ENCODE measurements at places on chromosomes 4 and X.

DNA sequence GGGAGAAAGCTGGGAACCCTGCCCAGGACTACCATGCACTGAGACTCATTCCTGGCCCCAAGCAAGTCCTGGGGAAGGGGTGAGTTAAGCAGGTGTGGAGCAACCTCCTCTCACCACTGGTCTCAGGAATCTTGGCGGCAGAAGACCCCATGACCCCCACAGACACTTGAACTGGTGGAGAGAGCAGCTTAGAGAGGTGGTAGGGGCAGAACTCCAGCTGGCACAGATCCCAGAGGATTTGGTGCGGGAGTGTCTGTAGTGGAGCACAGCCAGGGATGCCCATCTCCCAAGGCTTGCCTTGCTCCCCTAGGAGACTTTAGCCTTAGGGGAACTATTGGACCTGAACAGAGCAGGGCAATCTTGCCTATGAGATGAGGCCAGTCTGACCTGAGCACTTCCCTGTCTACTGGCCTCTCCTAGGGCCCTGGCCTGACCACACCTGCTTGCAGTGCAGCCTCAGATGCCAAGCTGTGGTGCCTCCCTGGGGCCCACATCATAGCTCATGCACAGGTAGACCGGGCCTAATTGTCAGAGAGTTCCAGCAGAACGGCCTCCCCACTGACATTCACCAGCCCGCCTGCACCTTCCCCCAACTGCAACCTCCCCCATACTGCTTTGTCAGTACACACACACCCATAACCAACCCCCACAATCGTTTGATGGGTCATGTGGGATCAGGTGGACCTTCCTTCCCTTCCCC, 78.0 kb downstream of the NAA11 start:
- no peak for DNase-seq

GRCh38 chr4:172787111-172787510, 381.5 kb upstream of the GALNT7 start:
- no peak for DNase-seq

- no peak for DNase-seq
These were observed 166.7 kb upstream of the RPS6KA3 start for GRCh38 chrX:20433388-20433775.

DNA sequence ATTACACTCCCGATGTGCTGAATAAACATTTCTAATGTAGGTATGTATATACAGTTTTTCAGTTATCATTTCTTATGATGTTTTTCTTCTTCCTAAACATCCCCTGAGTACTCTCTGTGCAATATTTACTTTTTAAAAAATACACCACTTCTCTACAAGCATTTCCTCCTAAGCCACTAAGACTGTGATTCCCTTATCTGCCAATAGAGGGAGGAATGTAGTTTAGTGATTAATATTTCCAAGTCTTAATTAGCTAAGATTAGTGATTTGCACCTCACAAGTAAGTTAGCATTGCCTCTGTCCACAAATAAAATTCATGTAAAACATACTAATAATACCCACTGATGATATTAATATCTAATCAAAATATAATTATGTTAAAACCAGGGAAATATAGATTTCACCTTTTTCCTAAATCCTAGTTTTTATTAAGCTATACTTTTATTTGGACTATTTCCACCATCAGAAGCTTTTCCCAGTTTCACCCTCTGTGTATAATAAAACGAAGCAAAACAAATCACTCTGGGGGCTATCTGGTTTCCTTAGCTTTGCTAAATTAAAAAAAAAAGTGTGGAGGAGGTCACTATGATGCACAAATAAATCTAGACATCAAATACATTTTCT, 909.1 kb downstream of the FAT4 start:
- DNase-seq, result no peak

DNA sequence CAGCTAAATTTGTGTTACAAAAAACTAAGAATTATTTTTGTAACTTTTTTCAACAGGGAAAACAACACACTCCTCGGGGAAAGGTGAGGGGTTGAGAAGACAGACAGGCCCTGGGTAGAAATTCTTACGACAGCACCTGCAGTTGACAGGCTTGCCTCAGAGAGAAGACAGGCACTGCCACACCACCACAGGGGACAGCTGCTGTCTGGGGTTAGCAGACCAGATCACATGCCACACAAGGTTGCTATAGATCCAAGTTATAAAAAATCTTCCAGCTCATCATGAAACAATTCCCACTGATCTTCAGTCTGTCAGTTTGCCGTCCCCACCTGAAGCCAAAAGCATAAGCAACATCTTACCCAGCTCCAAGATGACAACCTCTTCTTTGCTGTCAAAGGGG, 143.2 kb upstream of the ZCCHC13 start:
- DNase-seq, result no peak

DNA sequence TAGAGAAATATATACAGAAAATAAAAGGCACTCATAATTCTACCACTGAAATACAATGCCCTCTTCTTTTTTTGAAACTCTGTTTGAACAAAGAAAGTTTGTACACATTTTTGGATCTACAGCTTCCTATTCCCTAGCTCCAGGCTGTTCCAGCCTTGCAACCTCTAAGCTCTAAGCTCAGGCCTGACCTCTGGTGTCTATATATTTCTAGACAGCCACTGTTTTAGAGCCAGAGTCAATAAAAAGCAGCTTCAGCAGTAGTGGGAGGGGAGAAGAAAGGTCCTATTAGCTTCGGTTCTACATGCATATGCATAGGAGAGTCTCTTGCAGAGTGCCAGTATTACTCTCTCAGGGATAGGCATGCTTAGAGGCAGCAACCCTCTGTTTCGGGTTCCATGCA, 39.7 kb downstream of the CLDN2 start:
- DNase-seq, result no peak

- DNase-seq, result no peak
These were observed 123.0 kb upstream of the AP1S2 start for GRCh38 chrX:15977644-15978043.

DNA sequence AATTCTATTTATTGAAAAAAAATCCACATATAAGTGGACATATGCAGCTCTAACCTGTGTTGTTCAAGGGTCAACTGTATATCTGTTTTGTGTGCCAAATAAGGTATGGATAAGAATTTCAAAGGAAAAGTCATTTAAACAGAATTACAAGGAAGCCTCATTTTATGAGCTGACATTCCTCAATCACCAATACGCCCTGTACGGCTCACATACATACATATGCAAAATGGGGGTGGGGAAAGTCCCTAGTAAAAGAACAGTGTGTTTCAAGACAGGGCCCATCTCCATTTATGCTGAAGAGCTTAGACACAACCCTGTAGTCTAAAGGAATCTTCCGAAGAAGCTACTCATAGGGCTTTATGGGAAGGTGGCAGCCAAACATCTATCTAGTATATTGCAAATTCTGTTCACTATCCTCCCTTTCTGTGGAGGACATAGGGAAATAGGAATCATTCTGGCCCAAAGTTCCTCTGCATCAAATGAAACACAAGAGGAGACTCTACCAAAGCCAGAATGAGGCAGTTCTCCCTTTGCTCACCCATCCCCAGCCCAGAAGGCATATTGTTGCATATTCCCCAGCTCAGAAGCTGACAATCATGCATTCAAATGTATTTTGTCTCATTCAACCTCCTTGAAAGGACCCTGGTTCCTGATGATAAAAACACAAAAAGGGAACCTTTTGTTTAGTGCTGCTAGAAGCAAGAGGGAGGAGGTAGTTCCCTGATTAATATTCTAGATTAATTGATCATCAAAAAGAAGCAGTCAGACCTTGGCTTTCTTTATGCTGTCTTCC, 13.7 kb upstream of the ZBTB33 start:
- no peak for DNase-seq

DNA sequence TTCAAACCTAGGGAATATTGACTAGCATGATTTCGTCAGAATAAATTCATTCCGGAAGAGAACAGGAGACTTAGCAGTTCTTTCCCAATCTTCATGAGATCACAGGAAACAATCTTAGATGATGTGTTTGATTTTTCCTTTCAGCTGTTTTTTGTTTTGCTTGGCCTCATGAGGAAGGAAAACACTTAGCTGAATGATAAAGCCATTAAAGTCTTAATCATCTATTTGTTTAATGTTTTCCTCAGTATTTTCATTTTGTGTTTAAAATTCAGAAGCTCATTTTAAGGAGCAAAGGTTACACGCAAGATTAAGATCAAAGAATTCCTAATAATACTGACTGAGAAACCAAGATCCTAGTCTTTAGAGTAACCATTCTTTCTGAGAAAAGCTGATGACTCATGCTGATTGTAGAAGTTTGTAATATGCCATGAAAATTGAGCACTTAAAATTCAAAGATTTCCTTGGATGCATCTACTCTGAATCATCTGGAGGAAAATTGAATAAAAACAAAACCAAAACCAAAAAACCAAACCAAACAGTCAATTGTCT, 15.4 kb upstream of the TBC1D19 start:
- DNase-seq, result no peak

GRCh38 chr4:33722254-33722653, 2522.1 kb downstream of the ARAP2 start:
- no peak for DNase-seq

GRCh38 chrX:7100022-7100421, 47.5 kb upstream of the STS start:
- no peak for DNase-seq

DNA sequence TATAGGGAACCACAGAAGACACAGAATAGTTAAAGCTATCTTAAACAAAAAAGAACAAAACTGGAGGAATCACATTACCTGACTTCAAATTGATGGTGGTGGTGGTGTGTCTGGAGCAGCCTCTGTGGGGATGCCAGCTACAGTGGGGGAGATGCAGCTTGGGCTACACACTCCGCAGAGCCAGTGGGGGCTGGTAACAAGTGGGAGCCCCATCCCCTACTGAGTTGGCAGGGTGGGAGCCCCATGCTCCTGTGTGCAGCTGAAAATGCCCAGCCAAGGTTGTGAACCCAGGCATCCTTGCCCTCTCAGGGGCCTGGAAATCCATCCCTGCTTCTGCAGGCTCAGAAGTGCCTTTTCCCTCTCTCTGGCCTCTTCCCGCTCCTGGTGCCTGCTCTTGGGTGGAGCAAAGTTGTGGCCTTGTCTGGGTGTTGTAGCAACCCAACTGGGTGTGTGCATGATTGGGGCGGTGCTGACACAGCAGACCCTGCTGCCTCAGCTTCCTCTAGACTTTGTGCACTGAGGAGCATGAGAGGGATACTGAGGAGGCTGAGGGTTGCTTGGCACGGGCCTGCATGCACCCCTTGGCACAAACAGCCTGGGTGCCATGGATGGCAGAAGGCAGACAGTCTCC, 38.9 kb downstream of the SH3BGRL start:
- DNase-seq, result no peak

GRCh38 chr4:61556277-61556676, 356.2 kb downstream of the ADGRL3 start:
- DNase-seq, result no peak

GRCh38 chrX:9871701-9872268, 85.6 kb downstream of the SHROOM2 start:
- DNase-seq, result no peak

DNA sequence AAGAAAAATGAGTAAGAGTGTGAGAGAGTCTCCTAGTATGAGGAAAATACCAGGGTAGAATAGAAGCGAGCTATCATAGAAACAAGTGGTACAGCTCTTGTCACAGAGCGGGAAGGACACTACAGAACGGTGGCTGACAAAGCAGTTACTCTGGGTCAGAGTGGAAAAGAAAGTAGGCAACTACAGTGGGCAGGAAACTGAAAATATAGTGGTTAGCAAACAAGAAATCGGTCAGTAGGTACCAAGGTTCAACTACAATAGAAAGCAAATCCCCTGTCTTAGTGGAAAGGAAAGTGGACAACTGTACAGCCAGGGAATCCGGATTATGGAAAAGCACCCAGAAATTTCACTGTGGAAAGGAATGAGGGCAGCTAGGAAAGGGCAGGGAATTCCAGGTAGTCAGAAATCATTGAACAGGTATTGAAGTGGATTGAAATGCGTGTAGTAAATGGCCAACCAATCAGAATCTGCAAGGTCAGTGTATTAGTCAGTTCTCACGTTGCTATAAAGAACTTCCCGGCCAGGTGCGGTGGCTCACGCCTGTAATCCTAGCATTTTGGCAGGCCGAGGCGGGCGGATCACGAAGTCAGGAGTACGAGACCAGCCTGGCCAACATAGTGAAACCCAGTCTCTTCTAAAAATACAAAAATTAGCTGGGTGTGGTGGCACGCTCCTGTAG, 219.6 kb upstream of the DIAPH2 start:
- no peak for DNase-seq

DNA sequence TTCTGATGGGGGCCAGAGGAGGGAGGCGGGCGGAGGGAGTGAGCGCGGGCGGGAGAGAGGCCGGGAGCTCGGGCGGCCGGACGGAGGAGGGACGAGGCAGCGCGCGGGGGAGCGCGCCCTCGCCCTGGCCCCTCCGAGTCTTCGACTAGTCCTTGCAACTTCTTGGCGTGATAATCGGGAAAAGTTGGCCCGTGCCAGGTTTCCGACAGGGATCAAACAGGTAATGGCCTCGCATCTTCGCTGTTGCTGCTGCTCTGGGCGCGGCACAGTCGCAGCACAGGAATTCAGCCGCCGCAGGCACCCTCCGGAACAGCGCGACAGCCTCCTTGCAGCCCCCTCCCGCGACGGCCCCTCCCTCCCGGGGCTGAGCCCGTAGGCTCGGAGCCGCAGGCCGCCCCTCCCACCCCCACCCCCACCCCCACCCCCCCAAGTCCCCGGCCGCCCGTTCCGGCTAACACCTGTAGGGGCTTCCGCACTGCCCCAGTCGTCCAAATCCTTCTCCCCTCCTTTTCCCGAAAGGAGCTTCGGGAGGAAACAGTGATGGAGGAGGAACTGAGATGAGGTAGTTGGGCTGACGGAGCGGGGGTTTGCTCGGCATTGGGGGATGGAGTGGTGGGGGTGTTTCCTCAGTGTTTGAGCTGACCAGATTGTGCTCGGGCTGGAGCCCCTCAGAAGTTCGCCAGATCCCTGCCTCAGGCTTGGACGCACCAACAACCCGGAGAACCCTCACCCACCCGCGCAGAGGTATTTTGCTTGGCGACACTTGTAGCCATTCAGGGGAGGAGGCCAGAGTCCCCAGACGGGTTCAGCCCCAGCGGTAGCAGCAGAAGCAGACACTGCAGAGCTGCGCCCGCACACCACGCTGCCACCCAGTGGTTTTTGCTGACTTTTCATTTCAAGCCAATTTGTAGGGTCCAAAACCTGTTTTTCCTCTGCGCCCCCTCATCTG, at the start of gene FGF13:
Gene FGF13, minus strand, starts transcription at position 319 of the 949 bp plus-strand sequence. CDS start 714 bp downstream, outside the sequence.
- peak; percentile 12 for DNase-seq
